HuH-7.5 (cell line): ENCODE measurements at places on chromosomes 1 and 21.

GRCh38 chr1:86750076-86750475, 45.7 kb downstream of the SH3GLB1 start:
- no peak for DNase-seq

DNA sequence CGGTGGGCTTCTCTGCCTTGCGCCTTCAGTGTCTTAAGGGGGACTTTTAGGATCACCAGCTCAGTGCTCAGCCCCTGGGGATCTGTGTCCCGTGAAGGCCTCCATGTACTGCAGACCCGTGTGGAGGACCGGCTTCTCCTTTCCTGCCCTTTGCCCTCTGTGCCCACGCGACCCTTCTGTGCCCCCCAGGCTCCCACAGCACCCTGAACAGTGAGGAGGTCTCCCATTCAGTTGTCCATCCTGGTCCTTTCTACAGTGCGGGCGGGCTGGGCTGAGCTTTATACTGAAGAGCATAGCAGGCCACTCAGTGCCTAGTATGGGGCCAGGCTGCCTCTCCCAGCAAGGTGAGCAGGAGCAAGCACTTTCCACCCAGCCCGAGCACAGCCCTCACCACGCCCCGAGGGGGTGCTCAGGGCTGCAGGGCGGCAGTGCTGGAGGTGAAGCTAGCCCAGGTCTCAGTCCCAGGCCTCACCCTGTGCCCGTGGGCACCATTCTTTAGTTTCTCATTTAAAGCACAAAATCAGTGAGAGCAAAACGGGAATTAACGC, 7.6 kb upstream of the TFF1 start:
- DNase-seq = no peak

GRCh38 chr1:9823693-9823942, 147 bp downstream of the CLSTN1 start:
- DNase-seq = no peak

GRCh38 chr1:30371888-30372791, 351.2 kb downstream of the MATN1 start:
- no peak for DNase-seq

- DNase-seq = no peak
These were observed 34.8 kb downstream of the CCDC18 start for GRCh38 chr1:93215322-93215721.

DNA sequence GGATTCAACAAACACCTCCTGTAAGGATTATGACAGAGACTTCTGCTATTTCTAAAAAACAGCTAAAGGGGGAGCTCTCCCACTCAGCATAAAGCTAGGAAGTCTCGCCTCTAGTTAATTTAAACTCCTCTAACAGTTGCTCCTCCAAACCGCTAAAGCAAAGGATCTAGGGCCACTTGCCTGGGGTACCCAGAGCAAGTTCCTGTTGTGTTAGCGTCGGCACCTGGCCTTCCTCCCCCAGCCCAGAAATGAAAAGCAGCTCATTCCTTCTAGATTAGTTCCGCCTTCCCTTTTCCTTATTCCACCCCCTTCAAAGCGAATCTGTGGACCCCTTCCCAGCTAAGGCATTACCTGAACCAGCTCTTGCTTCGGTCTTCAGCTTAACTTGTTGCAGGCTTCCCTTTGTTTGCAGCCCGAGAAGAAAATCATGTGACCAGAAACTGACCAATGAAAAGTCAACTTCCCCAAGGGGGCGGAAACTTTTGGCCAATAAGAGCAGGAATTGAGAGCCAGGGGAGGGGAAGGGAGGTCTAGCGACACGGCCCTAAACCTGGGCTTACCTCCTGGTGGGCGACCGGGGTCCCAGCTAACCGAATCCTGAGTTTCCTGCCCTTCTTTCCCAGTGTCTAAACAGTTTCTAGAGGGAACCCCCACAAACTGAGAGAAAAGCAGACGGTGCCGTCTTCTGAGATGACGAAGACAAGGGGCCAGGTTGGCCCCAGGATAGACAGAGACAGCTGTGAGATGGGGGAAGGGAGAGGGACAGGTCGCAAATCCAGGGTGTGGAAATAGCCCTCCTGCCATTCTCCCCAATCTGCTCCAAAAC, at the start of gene PBXIP1:
TSS of gene PBXIP1 (minus strand) at position 382 of the 826 bp plus-strand sequence. CDS start 2,378 bp downstream, outside the sequence.
- DNase-seq = peak; percentile 100

GRCh38 chr1:156490401-156491032, 10.1 kb downstream of the MEF2D start:
- peak; percentile 88 for DNase-seq

- no peak for DNase-seq
These were observed 28.6 kb downstream of the GFI1 start for GRCh38 chr1:92458146-92458545.

DNA sequence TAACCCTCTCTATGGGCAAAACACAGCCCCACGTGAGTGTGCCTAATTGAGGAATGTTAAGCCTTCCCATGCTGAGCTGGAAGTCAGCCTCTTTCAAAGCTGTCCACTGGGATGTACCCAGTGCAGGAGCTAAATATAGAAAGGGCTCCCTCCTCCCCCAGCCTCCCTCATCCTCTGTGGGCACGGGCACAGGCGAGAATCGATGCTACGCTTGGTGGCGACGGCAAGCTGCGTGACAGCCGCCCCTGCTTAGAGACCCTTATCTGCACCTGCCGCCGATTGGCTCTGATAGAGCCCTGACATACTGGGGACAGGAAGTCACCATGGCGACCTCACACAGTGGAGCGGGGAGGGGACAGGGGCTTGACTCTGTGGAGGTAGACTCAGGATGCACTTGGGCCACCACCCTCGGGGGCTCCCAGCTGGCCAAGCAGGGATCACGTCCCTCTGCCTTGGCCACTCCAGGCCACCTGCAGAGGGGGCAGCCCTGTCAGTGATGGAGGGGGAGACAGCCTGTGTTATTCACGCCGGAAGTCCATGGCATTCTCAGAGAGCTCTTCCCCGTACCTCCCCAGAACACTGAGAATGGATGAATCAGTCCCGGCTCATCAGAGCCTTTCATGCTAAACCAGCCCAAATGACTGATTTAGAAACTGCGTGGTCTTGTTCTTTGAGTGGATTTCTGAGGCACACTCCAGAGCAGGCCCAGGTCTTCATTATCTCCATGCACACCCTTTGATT, 84.8 kb downstream of the KCND3 start:
- no peak for DNase-seq

GRCh38 chr1:12359359-12360133, 129.7 kb downstream of the VPS13D start:
- no peak for DNase-seq

DNA sequence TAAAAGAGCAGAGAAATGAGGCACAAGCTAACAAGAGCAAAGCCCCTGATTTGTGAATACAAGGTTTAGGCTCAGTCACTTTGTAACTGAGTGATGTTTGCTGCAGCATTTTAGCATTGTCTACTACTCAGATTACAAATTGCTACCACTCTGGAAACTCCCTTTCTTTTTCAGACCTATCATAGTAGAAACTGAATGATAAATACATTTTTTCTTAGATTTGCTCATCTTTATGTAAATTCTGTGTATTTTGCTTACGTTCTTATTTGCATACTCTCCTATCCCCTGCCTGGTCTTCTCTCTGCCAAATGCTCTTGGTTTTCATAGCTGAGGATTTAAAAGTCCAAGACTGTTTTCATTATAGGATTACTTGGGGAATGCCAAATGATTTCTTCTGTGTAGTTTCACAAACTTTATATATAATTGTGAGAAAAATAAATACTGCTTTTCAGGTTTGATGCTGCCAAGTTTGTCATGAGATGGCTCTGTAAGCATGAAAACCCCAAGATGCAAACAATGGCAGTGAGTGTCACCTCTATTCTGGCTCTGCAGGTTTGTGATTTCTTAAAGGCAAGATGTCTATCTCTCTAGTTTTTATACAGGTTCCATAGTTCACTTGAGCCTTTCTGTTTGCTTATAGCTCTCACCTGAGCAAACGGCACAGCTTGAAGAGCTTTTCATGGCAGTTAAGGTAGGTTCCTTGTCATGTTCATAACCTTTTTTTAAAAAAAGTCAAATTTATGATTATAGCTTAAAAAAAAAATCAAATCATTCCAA, 24.7 kb downstream of the ZYG11A start:
- DNase-seq = no peak

- DNase-seq = peak; percentile 27
These were observed 384.9 kb downstream of the HLX start for GRCh38 chr1:221263831-221264767.
